Smooth muscle cell of the umbilical artery (primary cell): ENCODE measurements at places on chromosomes 12 and 14. TPM values are rescaled to one million over a fixed set of nuclear protein-coding genes. Genes with fewer than 3 reads are reported as not detected.

RHEBL1 gene
- 0.30 and 0.55 TPM in 2 replicates for total RNA-seq

MYG1 gene
- total RNA-seq = 27.6 and 31.7 TPM in 2 replicates

KCNJ8 gene
- total RNA-seq = 1.8 and 6.2 TPM in 2 replicates

ADCY6 gene
- total RNA-seq = 56.7 and 65.7 TPM in 2 replicates

FKBP3 gene
- total RNA-seq = 26.7 and 35.9 TPM in 2 replicates
